NCI-H2081 treated with DMSO at 0.1 percent for 48 hours (cell line): ENCODE measurements at places on chromosomes 5 and 9.

GRCh38 chr9:128555180-128555721, 2.9 kb downstream of the SPTAN1 start:
- DNase-seq = no peak

- DNase-seq = peak; percentile 48
Observed at GRCh38 chr9:97237951-97238889, 69.2 kb upstream of the CCDC180 start.

GRCh38 chr5:78638423-78638822, 10.1 kb downstream of the LHFPL2 start:
- no peak for DNase-seq

- DNase-seq = no peak
Observed at GRCh38 chr5:35012796-35013195, 35.0 kb downstream of the AGXT2 start.

- no peak for DNase-seq
Observed at GRCh38 chr5:176846335-176847140, 36.2 kb downstream of the UNC5A start.

DNA sequence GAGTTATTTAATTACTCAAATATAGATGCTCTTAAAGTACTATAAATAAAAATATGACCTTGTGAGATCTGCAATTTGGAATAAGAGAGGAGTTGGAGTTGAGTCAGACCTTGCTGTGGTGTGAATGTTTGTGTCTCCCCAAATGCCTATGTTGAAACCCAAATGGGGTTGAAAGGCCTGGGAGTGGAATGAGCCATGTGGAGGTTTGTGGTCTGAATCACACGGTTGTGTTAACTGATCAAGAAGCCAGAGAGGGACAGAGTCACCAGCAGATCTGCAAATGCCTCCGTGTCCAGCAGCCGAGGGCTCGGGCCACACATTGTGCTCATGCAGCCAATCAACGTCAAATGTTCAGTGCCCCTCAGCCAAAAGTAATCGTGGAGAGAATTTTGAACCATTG, 404.4 kb downstream of the ICE1 start:
- no peak for DNase-seq

GRCh38 chr9:111610149-111610548, 10.7 kb upstream of the PTGR1 start:
- no peak for DNase-seq

GRCh38 chr9:101311758-101312420, 72.9 kb downstream of the BAAT start:
- peak; percentile 36 for DNase-seq

DNA sequence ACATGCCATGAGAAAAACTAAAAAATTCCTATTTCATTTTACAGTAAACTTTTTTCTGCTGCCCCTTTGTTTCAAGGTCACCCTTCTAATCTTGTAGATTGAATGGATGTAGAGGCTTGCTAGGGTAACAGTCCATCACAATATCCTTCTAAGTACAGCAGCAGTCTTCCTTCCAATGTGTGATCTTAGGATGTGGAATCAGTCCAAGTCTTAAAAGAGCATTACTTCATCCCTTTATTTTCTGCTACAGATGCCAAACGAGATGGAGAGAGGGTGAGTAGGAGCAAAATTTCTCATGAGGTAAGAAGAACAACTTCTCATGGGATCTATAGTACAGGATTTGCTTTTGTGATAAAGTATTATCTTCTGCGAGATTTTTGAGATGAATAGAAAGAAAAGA, 704 bp upstream of the IL33 start:
- no peak for DNase-seq

DNA sequence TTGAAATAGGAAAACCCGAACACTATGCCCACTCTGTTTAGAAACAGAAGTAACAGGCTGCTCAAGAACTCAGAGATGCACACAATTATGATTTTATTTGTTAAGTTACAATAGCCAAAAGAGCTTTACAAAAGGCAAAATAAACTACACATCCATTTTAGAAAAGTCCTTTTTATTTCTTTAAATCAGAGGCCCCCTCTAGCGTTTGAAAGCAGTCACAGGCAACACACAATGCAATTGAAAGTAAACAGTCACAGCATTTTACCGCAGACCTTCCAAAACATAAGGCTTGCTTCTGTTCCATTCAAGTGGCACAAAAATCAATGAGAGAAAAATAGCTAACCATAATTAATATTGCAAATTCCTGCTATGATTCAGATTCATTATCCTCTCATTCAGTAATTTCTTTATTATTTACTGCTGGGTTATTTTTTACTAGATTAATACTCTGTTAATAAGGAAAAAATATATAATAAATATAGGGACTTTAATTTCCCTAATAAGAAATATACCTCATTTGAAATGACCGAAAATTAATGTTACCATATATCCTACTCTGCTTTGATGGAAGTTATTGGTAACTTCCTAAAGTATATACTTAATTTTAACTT, 78.3 kb downstream of the CEP120 start:
- peak; percentile 13 for DNase-seq

DNA sequence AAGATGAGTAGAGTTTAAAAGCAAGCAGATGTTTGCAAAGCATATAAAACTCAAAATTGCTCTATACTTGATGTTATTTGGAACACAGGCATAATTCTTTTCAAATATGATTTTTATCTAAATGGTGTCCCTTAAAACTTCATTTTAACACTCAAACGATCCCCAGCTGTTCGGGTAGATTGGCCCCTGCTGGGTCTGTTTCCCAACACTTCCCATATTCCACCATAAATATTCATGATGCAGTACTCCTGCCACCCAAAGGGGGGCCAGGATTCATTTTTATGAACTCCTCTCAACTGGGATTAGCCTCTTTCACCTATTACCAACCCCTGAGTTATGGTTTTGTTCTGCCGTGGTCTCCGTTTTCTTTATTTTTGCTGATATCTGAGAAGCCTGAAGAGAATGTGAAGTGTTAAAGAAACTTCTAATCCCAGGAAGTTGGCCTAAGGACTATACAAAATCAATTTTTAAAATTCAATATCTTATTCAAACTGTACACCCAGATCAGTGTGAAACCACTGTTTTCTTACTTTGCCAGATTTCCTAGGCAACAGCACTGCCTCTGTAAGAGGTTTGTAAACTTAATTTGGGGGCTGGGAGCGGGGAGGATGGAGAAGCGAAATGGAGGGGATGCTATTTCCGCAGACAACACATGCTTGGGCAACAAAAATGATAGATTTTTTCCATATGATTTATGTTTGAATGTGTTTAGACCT, 384.1 kb downstream of the DMRT2 start:
- no peak for DNase-seq

GRCh38 chr5:181111010-181111409, 20.0 kb downstream of the OR2V1 start:
- no peak for DNase-seq

DNA sequence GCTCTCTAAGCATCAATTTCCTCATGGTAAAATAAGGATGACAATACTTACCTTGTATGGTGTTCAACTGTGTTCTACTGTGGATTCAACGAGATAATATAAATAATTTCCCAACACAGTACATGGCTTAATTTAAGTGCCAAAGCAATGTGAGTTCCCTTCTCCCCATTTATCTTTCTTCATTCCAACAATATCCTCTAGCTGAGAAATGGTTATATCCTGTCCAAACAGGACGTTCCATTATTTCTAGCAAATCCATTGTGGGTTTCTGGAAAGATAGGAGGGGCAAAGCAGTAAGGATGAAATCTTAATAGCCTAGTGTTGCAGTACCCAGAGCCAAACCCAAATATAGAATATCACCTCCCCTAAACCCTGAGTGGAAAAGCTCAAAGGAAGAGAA, 22.0 kb downstream of the ABCA1 start:
- DNase-seq = no peak

DNA sequence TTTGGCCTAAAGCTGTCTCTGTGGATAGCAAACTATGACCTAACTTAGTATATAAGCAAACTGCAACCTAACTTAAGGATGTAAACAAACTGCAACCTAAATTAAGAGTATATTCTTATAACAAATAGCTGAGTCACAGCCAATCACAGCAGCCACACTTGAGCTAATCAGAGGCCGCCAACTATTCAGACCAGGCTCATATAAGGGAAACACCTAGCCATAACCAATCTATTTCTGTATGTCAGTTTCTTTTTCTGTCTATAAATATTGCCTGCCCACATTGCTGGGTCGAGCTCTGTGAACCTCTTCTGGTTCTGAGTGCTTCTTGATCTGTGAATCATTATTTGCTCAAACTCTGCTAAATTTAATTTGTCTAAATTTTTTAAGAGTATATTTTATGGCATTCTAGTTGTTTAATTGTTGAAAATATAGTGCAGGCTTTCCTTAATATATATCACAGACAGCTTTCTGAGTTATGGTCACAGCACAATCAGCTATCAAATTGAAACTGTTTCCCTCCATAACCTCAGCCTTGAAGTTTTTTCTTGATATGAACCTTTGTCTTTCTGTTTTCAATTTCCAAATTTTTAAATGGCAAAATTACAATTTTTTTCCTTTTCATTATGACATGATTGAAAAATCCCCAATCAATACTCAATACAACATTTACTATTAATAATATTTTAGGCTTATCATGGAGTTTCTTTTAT, 327.1 kb upstream of the NUDT12 start:
- DNase-seq = no peak

- DNase-seq = no peak
Observed at GRCh38 chr5:125798307-125798706, 624.9 kb upstream of the GRAMD2B start.

GRCh38 chr5:7668161-7668560, 182.8 kb downstream of the CFAP90 start:
- DNase-seq = no peak

DNA sequence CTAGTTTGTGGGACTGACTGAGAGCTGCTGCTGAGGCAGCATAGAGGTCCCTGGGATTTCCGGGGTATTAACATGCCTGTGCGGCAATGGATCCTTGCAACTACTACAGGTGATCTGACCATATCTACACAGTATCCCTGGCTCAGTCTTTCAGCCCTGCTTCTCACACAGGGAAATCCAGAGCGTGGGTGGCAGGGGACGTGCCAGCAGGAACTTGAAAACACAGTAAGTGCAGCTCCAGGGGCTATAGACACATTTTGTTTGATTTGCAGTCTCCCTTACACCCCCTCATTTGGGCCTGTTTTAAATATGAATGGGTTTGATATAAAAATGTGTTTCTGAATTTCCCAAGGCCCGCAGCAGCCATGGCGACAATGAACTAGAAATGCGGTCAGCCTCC, 209.5 kb downstream of the DCP2 start:
- no peak for DNase-seq

DNA sequence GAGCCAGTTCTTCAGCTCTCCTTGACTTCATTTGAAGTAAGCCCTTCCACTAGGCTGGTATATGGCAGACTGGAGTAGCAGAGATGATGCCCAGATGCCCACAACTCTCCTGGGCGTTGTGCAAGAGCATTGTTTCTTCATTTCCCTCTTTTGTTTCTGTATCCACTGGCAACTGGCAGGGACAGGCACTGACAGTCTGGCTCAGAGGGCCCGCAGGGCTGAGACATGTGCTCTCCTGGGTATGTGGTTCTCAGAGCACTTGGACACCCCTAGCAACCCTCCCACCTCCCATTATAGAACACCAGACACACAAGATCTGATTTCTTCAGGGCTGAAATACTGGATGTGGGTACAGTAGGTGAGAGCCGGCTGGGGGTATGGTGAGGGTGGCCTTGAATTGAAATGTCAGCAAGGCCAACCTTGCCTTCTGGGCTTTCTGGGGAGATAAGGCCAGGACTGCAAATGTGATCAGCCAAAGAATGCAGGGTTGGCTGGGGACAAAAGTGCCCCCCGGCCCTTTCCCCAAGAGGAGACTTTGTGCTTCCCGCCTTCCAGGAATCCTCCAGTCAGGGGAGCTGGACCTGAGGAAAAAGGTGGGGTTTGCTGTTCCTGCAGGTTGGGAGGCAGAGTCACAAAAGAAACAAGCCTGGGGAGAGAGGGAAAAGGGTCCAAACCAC, 28.6 kb upstream of the CTNNA1 start:
- no peak for DNase-seq

GRCh38 chr5:180387798-180388197, 34.7 kb upstream of the GFPT2 start:
- DNase-seq = no peak

DNA sequence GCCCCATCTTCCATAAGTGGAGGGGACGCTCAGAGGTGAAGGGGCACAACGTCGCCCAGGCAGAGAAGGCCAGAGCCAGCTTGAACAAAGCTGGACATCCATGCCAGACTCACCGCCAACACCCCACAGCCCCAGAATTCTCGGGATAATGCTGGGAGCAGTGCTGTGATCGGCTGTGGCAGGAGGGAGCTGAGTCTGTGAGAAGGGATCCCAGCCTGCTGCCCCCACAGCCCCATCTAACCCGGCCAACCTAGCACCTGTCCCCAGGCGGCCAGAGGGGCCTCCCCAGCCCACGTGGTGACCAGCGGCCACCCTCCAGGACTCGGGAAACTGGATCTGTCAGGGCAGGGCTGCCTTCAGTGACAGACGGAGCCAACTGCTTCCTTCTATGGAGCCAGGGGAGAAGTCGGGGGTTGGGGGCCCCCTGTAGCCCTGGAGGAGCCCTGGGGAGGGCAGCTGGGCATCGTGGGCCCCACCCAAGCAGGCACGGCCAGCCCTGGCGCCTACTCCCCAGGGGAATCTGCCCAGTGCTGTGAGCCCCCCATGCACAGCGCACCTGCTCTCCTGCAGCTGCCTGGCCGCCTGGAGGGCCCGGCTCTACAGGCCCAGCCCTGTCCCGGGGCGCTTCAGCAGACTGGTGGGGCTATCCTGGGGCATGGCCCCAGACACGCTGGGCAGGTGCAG, 6.0 kb downstream of the BRD3 start:
- no peak for DNase-seq

DNA sequence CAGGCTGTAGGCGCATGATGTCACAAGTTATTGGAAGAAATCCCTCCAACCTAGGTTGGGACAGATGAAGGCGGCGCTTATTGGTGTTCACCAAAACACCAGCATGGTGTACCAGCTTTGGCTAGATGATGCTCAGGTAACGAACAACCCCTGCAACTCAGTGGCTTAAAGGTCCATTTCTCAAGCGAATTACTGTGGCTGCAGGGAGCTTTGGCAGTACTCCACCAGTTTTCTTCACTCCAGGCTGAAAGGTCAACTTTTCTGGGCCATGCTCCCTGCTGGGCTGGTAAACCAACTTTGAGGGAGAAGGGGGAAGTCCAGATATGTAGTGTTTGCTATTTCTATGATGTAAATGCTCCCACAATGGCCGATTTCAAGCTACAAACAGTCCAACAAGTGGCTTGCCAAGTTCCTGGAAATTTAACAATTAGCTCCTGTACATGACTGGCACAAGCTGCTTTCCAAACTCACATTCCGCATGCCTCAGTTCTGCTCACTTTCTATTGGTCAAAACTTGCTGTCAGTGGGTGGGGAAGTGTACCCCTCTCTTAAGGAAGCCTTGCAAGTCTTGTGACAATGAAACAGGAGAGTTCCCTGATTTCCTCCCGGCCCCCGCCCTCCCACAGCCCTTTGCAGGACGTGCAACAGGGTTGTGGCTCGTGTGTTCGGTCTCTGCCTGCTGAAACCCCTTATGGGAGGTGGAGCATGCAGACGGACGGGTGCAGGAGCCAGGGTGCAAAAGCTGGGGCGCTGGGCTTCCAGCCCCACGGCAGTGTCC, 588 bp upstream of the ZBED3 start:
- DNase-seq = no peak

DNA sequence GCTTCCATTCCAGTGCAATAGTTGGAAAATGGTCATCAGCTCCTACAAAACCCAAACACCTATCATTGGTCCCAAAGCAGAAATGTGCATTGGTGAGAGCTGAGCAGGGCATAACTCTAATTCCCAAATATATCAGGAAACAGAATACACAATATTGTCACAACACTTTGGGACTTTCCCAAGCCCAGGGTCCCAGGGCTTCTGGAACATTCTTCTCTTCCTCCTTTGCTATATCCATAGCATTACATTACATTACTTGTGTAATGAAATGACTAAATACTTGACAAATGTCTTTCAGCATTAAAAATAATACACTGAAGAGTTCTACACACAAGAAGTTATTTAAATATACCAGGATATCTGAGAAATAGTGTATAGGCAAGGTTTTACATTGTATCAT, 45.6 kb downstream of the LIX1 start:
- no peak for DNase-seq
